ENCODE measurements at places on chromosomes 12 and 14.

GRCh38 chr12:128140551-128140950, 126.4 kb upstream of the TMEM132C start:
- no peak for DNase-seq

DNA sequence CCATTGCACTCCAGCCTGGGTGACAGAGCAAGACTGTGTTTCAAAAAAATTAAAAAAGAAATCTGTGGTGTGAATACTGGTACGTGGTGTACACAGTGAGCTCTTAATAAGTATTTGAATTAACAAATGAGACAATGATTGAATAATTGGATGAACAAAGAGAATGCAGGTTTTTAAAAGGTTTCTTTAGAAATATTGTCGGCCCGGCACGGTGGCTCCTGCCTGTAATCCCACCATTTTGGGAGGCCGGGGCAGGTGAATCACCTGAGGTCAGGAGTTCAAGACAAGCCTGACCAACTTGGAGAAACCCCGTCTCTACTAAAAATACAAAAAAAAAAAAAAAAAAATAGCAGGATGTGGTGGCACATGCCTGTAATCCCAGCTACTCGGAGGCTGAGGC, 6.6 kb downstream of the HIF1A start:
- DNase-seq = no peak

DNA sequence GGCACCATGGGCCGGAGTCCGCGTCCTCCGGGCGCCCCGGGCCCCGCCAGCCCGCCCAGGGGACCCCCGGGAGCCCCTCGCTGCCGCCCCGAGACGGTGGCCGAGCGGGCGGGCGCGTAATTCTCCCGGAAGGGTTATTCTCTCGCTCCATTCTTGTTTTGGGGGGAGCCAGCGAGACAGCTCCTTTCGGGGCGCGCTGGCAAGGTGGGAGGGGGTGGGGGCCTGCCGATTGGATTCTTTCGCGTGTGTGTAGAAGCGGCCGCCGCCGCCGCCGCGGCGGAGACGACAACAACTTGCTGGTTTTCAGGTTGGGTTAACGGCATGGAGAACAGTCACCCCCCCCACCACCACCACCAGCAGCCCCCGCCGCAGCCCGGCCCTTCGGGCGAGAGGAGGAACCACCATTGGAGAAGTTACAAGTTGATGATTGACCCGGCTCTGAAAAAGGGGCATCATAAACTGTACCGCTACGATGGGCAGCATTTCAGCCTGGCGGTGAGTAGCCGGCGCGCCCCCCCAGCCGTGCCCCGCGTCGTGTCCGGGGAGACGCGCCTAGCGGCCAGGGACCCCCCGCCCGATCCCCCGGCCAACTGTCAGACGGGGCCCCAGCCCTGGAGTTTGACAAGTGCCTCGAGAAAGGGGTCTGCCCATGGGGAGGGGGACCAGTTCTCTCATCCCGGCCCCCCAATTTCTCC, 755 bp downstream of the SETD1B start:
- peak; percentile 67 for DNase-seq

DNA sequence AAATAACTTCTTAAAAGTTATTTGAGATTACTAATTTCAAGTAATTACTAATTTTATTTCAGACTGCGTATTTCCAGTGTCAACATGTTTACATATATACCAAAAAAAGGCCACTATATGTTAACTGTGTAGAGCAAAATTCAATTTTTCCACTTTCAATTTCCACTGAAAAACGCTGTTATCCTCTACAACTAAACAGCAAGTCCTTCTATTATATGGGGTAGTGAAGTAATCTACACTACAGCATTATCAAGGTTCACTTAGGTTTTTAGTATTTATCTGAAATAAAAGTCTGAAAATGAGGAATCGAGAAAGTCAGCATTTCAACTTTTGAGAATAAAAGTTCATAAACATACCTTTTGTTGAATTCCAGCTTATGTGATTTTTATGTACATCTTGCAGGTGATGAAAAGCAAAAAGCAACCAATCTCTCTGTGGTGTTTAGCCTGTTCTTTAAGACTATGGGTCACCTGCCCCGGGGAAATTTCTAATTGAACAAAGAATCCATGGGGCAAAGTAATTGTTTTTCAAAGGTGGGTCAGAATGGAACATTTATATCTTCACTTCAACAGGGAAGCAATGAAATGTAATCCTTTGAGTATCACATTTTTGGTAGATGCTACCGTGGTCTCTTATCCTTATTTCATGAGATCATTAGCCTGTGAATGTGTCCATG, 3.3 kb downstream of the BTG1 start:
- no peak for DNase-seq

DNA sequence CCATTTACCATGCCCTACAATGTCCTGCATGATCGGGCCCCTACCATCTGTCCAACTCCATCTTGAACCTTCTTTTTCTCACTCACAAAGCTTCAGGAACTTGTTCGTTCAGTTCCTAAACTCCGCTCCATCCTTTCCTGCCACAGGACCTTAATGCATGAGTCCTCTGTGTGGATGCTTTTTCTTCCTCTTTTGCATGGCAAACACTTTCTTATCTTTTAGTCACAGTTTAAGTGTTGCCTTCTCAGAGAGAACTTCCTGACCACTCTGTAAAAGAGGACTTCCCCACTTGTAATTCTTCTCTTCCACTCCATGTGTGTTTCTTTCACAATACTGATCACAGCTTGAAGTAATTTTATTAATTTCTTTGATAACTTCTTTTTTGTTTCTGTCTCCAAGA, 54.4 kb upstream of the ETV6 start:
- DNase-seq = no peak

GRCh38 chr14:58243790-58244555, 670 bp upstream of the PSMA3 start:
- no peak for DNase-seq

DNA sequence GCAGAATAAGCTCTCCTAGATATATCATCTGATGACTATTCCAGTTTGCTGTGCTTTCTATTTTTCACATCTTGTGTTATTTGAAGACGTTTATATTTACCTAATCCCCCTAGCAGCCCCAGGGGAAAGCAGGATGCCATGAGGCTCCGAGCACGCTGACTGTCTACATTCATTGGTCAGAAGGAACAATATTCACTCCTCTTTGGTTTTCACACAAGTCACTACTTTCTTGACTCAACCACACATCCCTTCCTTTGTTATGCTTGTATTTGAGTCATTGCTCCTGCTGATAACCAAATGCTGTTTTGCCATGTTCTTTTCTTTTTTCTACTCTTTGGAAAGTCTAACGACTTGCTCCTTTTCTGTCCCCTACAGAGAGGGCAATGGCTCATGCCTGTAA, 86.5 kb upstream of the SLC38A2 start:
- DNase-seq = no peak

- DNase-seq = no peak
Measured at GRCh38 chr14:55892906-55893305, 225.3 kb upstream of the PELI2 start.

- DNase-seq = no peak
Measured at GRCh38 chr12:109640961-109641360, 67.4 kb downstream of the MVK start.

DNA sequence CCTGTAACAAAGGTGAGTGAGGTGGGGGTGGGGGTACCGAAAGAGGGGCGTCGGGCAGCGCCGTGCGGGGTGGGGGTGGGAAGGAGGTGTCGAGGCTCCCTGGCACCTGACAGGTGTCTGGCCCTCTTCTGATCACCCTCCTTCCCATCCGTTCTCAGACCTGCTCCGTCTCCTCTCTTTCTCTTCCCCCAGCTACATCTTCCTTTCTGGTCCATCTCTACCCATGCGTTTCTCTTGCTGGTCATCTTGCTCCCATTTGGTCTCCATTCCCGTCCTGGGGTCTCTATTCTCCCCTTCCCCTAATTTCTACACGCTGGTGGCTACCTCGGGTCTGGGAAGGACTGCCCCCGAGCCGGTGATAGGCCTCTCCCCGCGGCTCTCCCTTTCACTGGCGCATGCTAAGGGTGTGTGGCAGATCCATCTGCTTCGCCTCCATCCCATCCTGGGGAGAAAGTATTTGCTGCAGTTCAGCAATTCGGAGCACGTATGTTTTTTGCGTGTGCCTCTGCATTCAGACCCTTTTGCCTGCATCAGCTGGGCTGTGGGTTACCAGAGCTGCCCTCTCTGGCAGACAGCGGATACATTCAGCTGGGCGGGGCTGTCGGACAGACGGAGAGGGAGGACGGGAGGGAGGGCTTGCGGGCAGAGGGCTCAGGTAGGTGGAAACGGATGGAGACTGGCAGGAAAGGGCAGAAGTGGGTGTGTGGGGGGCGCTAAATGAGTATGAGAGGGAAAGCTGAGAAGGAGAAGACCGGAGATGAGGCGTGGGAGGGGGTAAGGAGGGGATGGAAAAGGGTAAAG, 730 bp downstream of the CLSTN3 start:
- peak; percentile 46 for DNase-seq

DNA sequence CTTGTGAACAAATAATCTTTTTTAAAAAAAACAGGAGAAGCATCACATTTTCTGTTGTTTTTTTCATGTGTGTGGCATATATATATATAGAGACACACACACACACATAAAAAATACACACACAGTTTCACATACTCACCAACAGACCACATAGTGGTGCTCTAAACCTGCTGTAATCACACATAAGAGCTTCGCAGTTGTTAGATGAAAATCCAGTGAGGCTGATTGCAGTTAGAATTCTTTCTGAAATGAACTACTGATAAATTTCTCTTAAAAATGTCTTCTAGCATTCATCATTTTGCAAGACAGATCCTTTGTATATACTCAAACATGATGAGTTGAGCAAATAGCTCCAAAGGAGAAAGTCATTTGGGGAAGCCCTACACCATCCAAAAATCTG, 434.3 kb upstream of the STXBP6 start:
- DNase-seq = no peak

- DNase-seq = no peak
Measured at GRCh38 chr14:52380294-52380693, 66.2 kb downstream of the PTGER2 start.

GRCh38 chr14:81710232-81710845, 176.7 kb upstream of the SEL1L start:
- no peak for DNase-seq

GRCh38 chr12:54411391-54412241, 7.5 kb downstream of the ITGA5 start:
- peak; percentile 56 for DNase-seq

GRCh38 chr14:77044783-77045237, 16.3 kb upstream of the IRF2BPL start:
- no peak for DNase-seq

- no peak for DNase-seq
Measured at GRCh38 chr12:5085896-5086295, 42.2 kb downstream of the KCNA5 start.

DNA sequence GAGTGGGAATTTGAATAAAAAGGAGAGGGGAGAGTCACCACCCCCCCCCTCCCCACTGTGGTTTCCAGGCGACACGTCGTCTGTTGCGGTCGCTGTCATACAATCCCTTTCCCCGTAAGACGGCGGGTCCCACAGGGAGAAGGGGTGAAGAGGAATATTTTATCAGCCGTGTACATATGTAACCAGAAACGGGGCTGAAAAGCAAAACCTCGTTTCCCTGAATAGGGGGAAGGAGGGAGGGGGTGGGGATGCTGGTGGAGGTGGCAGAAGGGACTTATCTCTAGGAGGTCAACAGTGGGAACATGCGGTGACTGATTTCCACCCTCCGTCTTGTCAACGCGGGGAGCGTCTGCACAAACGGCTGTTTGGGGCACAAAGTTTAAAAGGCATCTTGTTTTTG, 171.4 kb downstream of the RBM19 start:
- no peak for DNase-seq

GRCh38 chr14:52553671-52554575, 1.3 kb downstream of the GPR137C start:
- DNase-seq = peak; percentile 82

GRCh38 chr12:109433618-109434017, 43.5 kb downstream of the KCTD10 start:
- DNase-seq = no peak

- no peak for DNase-seq
Measured at GRCh38 chr12:111636209-111636945, 37.3 kb upstream of the ATXN2 start.

DNA sequence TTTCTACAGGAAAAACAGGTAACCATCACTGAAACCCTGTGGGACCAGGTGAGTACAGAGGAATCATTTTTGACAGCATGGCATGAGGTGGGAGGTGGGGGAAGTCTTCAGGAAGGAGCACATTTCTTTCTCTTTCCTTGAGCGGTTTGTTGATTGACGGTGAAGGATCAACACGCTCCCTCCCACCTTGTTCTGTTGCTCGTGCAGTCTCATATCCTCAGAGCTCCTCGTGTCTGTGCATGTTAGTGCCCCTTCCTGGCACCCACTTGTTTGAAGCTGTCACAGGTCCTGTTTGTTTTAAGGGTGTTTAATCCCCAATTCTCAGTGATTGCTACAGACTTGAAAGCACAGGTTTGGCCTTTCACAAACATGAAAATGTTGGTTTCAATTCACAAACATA, 4.4 kb downstream of the C12orf54 start:
- DNase-seq = no peak

- no peak for DNase-seq
Measured at GRCh38 chr12:66176105-66176900, 6.5 kb upstream of the TMBIM4 start.
